ENCODE measurements at places on chromosomes 3 and 15.

DNA sequence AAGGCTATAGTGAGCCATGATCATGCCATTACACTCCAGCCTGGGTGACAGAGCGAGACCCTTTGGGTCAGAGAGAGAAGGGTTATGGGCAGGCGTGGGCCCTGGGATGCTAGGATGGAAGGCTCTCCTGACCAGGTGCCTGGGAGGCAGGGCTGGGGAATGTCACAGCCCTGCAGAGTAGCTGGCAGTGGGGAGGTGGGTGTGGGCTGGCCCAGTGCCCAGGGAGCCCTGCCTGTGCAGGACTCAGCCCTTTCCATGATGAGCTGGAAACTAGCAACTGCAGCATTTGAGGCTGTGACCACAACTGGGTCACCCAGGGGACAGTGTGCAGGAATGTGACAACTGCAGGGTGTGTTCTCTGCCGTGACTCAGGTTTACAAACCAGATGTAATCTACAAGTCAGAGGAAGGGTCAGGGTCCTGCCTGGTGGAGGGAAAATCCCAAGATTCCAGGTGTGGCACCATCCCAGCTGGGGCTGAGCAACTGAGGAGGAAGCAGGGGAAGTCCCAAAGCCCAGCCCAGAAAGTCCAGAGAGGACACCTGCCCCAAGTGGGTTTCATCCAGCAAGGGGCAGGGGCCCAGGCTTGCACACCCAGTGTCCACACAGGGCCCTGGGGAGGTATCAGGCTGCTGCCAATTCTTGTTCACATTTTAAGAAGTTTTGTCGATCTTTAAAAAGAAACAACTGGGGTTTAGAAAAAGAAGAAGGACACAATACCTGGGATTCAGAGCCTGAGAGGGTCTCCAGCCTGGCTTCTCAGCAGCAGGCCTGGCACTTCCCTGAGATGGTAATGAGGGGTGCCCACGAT lies 45.5 kb downstream of the SLC28A1 start:
- DNase-seq: no peak

- DNase-seq: no peak
These were observed 89.3 kb upstream of the SLC24A5 start for GRCh38 chr15:48031466-48031865.

GRCh38 chr15:34318277-34319079 lies 19.1 kb downstream of the SLC12A6 start:
- DNase-seq: no peak

DNA sequence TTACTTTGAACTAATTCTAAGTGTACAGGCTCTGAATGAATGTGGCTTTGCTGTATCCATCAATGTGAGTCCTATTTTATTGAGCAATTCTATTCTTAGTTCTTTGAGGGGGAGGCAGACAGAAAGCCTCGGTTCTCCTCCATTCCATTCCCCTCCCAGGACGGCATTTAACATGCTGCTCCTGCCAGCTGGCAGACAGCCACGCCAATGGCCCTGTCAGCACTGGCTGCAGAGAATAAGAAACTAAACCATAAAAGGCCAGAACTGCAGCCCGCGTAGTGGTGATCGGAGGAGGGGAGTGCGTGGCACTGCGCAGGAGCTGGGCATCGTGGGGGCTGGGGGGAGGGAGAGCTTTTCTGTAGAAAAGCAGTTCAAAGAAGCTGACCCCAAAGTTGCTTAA lies 76.0 kb upstream of the HACD2 start:
- DNase-seq: no peak

DNA sequence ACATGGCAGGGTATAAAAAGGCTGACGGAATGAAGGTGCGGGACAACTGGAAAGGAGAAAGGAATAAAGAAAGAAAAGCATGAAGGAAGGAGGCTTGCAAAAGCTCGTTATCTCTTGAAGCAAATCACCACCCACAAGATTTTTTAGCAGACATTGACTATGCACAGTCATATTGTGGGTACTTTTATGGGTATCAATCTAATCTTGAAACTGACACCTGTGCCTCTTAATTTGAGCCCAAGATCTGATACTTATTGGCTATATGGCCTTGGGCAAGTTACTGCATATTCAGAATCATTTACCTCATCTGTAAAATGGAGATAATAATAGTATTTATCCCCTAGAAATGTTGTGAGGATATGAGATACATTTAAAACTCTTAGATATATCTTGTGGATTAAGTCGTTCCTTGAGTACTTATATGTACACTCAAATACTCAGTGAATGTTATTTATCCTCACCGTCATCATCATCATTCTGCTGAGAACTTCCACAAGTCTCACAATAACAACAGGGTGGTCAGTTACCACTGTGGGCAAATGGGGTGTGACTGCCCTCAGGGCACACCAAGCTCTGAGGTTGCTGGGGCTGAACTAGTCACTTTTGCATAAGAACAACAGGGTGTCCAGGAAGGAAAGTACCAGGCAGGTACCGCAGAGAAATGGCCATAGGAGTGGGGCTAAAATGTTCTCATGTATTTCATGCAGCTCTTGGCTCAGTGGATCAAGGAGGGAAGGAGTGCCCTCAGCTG lies 266.1 kb downstream of the SLC9A9 start:
- DNase-seq: no peak

- no peak for DNase-seq
These were observed 7.5 kb downstream of the ZNF148 start for GRCh38 chr3:125367403-125368230.
